Right cardiac atrium (tissue), 5 donors: ENCODE measurements at places on chromosomes 7 and 10.
A peak's percentile ranks its signal among the peaks of the same experiment; 100 is the strongest.

- no peak for DNase-seq
Observed at GRCh38 chr10:9613338-9614075, 1404.2 kb upstream of the CELF2 start.

- DNase-seq, result no peak
Observed at GRCh38 chr7:152986376-152986775, 226.8 kb downstream of the ACTR3B start.

DNA sequence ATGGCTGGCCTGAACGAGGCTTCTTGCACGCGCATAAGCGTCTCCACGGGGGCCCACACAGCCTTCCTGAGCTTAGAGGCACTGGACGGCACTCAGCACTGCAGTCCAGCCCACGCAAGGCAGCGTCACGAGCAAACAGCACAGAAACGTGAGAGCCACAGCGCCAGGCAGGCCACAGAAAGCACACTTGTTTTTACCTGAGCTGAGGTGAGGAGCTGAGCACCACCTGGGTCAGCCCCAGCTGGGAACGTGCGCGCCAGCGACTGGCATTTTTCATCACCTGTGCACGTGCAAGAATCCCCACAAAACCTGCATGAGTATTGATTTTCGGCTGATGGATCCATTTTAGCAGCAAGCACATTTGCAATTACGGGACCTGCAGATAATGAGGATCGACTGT is 26.7 kb downstream of the IQCE start:
- no peak for DNase-seq

DNA sequence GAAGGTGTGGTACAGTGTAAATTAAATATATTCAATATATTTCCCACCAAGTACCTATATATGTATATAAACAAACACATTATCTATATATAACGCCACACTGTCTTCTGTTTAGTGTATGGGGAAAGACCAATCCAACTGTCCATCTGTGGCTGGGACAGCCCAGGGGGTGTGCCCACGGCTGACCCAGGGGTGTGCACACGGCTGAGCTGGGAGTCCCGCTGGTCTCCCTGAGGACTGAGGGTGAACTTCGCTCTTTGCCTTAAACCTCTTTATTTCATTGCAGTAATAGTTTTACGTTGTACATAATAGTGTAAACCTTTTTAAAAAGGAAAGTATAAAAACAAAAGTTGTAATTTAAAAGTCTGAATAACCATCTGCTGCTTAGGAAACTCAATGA is 6.3 kb downstream of the EN2 start:
- no peak for DNase-seq

DNA sequence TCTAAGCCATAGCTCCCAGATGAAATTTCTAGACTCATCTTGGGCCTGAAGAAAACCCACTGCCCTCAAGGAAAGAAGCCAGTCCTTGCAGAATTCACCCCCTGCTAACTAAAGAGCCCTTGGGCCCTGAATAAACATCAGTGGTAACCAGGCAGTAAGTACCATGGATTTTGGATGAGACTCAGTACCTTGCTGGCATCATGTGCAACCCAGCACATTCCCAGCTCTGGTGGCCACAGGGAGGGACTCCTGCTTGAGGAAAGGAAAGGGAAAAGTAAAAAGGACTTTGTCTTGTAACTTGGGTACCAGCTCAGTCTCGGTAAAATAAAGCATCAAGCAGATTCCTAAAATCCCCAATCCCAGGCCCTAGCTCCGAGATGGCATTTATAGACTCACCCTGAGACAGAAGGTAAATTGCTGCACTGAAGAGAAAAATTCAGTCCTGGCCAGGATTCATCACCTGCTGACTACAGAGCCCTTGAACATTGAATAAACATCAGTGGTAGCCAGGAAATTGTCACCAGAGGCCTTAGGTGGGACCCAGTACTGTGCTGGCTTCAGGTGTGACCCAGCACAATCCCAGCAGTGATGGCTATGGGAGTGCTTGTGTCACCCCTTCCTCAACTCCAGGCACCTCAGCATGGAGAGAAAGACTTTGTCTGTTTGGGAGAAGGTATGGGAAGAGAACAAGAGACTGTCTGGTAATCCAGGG is 31.2 kb upstream of the SFTPD start:
- DNase-seq, result no peak

DNA sequence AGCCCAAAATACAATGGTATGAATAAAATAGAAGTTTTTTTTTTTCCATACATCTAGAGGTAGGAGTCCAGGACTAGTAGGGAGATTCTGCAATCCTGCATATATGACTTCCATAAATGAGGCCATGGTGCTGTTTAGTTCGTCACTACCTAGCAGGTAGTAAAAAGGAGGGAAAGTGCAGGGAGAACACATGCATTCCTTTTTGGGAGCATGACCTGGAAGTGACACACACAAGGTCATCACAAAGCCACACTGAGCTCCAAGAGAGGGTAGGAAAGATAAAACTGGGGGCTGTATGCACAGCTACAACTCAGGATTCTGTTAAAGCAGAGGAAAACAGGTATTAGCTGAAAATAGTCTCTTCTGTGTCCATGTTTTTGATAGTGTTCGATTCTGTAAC is 2.2 kb downstream of the CROT start:
- DNase-seq, result no peak

GRCh38 chr7:153090764-153091163 is 331.2 kb downstream of the ACTR3B start:
- no peak for DNase-seq

GRCh38 chr10:31073996-31074721 is 42.5 kb upstream of the ZNF438 start:
- no peak for DNase-seq

DNA sequence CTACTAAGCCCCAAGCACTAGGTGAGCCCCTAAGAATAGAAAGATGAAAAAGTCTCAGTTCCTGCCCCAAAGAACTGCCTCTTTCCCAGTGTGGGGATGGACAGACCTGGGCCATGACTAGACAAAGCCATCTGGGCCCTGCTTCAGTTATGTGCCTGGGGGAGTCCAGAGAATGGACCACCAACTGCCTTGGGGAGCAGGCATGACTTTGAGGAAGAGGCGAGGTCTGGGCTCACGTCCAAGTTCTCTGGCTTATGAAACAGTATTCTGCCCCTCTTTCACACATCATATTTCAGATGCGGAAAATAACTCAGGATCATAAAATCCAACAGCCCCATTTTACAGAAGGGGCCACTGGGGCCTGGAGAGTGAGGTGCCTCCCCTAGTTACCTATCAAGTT is 80.3 kb downstream of the PLXNA4 start:
- peak; percentile 58 for DNase-seq

DNA sequence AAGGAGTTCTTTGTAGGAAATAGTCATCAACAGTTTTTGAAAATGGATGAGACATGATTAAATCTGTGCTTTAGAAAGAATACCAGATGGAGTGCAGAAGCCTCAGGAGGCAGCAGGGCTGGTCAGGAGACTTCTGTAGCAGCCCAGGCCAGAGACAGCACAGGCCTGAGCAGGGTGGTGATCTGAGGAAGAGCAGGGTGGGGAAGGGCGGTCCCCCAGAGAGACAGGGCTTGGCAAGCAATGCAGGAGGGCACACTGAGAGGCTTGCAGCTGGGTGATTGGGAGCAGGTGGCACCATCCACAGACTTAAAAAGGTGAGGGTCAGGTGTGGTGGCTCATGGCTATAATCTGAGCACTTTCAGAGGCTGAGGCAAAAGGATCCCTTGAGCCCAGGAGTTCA is 4.3 kb upstream of the SMKR1 start:
- no peak for DNase-seq

DNA sequence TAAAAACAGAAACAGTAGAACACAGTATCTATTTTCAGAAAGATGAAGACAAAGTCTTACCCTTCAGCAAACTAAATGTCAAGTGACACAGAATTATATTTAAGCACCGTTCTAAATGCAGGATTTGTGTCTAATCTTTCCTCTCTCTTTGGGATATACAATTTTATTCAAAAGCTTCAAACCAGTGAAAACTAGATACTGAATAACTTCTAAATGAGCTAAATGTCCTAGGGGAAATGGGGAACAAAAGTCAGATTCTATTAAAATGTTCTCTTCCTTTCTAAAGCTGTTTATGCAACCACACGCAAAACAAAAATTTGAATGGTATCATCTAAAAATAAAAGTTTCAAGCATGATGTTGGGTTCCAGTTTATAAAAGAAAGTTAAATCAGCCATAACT is 136.4 kb upstream of the AOAH start:
- DNase-seq, result no peak

DNA sequence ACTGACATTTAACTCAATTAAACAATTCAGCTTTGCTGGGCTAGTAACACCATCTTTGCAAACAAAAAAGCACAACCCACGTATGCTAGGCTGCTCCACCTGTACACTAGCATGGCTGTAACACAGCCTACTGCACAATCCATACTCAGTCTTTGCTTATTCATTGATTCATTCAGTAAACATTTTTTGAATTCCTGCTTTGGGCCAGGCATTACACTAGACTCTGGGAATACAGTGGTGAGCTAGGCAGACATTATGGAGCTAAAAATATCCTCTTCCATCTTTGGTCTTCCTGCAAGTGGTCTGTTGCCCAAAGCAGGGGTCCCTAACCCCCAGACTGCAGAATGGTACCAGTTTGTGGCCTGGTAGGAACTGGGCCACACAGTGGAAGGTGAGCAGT is 9.9 kb downstream of the CNNM1 start:
- DNase-seq, result no peak

DNA sequence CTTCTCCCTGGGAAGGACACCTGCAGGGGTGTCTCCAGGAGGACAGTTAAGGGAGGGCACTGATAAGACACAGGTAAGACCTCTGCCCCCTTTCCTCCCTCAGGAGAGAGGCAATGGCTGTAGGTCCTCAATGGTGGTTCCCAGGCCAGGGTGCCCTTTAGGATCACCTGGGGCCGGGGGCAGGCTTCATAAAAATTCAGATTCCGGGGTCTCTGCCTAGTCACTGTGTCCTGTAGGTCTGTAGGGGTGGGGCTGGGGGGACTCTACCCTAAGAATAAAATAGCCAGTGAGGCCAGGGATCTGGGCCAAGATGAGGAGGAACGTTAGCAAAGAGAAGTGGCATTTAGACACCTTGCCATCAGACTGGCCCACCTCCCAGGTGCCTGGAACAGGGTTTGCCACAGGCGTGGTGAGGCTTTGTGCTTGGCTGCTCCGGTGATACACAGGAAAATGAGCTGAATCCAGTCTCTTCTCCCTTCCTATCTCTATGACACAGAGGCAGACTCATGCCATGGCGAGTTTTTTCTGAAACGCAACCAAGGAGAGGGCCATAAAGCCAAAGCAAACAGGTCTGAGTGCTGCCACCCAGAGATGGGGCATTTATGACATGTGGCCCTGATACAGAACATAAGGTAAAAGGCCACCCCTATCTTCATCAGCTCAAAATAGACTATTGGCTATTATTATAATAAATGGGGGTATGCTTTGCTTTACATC is 52.6 kb downstream of the SH3PXD2A start:
- no peak for DNase-seq

- peak; percentile 56 for DNase-seq
Observed at GRCh38 chr7:75988568-75989499, 5.6 kb downstream of the TMEM120A start.

GRCh38 chr10:33863352-33863751 is 528.9 kb upstream of the NRP1 start:
- no peak for DNase-seq

GRCh38 chr10:130025811-130026485 is 61.9 kb upstream of the EBF3 start:
- DNase-seq, result no peak

DNA sequence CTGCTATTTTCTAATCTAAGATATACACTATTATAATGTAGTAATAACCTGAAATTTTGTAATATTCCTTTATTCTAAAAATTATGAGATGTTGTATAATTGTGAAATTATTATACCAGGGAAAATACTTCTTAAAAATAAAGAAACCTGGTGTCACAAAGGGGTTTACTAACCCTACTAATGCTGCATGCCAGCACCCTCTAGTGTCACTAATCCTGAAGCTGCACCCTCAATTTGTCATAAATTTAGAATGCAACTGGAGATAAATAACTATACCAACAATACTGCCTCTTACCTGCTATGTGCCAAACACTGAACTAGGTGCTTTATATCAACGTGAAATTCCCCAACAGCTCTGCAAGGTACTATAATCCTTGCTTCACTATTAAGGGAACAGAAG is 30.8 kb downstream of the TM9SF3 start:
- DNase-seq, result no peak

GRCh38 chr10:14652816-14653215 is 121.9 kb downstream of the FAM107B start:
- DNase-seq, result no peak

DNA sequence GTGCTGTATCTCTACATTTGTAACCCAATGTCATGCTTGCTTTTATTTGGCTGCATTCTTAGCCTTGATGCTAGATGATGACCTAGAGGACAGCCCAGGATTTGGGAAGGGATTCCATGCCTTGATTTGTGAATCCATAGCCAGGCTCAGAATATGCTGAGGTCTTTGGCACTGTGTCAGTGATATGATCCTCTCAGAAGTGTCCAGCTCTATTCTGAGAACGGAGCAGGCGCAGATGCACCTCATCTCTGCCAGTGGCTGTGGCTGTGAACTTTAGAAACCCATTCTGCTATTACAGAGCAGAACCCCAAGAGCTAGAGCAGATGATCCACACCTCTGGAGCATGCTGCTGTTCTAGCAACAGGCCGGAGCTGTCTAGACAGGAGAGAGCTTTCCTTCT is 212.8 kb downstream of the TRIL start:
- DNase-seq, result no peak

DNA sequence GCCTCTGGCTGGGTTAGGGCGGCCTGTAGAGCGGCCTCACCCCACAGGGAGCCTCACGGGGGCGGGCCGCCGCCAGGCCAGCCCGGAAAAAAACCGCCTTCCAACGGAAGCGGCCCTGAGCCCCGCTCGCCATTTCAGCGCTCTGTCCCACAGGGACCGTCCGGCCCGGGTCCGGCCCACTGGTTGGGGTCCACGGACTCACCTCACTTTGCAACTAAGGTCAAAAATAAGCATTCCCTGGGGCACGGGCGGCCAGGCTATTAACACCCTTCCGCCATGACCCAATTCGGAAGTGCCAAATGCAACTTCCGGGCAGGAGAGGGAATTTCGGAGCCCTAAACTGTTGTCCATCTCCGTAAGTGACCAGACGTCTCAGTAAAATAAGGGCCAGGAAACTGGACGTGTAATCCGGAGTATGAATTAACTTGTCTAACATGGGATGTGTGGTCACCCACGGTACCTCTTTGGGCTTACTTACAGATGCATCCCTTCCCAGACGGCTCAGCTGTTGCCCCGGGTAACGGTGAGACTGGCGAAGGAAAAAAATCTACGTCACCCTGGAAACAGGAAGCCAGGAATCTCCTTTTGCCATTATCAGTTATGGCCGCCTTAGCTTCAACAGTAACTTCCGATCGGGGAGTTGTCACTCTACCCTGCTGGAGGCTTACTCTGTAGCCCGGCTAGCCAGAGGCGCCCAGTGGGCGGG is at the start of gene BBIP1:
Gene BBIP1, minus strand, starts transcription at position 538 of the 706 bp plus-strand sequence. CDS start 1,023 bp downstream, outside the sequence.
- DNase-seq, result no peak
